ENCODE measurements at places on chromosomes 6 and 20.
A peak's percentile ranks its signal among the peaks of the same experiment; 100 is the strongest.

DNA sequence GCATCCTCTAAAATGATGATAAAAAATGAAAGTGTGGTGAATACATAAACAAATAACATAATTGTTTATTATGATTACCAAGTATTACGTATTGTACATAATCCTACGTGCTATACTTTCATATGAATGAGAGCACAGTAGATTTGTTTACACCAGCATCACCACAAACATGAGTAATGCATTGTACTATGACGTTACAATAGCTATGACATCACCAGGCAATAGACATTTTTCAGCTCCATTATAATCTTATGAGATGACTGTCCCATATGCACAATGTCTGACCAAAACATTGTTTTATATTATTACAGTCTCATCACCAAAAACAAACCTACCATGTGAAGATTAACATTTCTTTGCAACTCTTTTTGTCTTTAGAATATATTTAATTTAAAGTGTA, 225.7 kb upstream of the TENT5A start:
- no peak for DNase-seq

DNA sequence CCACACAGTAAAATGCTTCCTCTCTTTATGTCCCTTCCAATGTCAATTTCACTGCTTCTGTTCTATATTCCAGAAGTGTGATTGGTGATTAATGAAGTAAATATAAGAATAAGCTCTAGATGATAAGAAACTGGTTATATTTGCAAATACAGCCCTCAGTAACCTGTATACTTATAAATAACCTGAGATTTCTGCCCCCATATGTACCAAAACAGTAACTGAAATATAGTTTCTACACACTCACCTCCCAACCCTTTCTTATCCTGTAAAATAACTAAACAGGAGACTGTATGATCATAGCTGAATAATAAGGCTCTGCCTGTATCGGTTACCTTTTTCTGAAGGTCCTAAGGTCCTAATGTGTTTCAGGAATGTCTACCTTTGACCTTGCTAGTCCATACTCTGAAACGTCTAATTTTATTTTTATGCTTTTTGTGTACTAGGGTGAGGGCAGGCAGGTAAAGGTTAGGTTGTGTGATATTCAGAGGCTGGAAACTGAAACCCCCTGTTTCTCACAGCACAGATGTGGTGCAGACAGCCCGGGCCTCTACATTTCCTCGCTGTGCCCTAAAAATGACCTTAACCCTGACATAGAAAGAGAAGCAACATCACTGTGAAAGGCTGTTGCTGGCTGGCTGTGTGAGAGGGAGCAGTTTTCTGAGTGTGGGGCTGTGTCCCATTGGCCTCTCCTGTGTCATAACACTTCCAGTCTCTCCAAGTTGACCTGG, 378.8 kb downstream of the CENPW start:
- no peak for DNase-seq

DNA sequence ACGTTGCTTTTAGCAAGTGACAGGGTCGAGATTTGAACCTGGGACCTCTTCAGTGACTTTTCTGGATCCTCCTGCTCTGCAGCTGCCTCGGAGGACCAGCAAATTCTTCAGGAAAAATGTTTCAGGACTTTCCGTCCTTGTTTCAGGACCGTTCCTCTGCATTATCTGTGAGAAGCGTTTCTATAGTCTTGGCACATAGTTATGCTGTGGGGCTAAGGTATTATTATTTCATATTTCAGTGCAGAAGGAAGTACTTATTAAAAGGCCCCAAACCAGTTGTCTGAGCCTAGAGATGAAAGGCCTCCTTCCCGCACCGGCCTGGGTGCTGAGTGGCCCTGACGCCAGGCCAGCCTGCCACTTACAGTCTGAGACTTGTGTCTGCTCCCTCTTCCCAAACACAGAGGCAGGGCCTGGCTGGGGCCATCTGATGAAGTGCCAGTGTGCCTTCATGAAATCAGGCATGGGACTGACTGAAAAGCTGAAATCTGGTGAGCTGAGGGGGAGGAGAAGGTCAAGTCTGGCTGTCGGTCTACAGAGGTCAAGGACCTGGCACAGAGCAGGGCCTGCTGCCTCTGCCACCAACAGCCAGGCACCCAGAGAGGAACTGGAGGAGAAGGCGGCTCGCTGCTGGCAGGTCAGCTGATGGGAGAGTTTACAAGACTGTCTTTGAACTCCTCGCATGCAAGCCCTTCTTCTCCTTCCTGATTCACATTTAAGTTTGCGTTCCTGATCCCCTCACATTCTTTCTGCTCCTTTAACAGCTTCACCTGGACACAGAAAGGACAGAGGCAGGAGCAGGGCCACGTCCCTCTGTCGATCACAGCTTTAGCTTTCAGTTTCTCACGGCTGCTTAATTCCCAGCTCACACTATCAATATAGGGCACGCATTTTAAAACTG, 8.9 kb upstream of the QKI start:
- no peak for DNase-seq

- DNase-seq, result no peak
Measured at GRCh38 chr6:41658636-41659035, 20.4 kb downstream of the MDFI start.

DNA sequence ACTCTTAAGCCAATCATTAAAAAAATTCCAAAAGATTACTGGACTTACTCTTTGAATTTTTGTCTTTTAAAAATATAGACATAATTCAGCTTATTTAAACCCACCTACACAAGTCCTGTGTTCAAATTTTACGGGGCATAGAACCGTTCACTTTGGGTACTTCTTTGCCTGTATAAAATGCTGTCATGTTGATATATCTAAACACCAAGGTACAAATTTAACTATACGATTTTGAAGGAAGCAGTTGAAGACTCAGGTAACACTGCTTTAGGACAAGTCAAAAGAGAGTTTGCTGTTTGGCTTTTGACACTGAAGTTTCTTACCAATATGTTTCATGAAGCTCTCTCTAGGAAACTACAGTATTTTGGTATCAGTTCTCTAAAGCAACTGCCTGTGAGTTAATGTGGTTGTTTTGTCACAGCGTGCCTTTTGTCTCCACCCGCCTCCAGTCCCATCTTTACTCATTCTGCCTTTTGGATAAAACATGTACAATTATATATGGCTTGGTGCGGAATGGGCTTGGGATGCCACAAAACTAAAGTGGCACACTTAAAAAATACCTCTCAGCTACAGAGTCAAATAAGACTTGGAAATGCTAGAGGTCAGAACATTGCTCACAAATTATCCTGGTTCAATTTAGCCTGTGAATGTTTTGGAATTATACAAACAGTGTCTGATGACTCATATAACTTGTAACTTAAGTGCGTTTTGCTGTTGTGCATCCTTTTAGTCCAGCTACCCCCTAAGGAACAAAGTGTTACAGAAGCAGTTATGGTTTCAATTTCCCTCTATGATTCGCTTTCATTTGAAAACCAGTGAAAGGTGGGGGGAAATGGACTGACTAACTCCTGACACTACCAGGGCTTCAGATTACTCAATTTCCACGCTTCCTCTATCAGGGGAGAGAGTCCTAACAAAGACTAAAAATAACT, 38.7 kb downstream of the RGS17 start:
- DNase-seq, result no peak

GRCh38 chr6:116966675-116967576, 89.9 kb downstream of the RFX6 start:
- DNase-seq, result no peak

DNA sequence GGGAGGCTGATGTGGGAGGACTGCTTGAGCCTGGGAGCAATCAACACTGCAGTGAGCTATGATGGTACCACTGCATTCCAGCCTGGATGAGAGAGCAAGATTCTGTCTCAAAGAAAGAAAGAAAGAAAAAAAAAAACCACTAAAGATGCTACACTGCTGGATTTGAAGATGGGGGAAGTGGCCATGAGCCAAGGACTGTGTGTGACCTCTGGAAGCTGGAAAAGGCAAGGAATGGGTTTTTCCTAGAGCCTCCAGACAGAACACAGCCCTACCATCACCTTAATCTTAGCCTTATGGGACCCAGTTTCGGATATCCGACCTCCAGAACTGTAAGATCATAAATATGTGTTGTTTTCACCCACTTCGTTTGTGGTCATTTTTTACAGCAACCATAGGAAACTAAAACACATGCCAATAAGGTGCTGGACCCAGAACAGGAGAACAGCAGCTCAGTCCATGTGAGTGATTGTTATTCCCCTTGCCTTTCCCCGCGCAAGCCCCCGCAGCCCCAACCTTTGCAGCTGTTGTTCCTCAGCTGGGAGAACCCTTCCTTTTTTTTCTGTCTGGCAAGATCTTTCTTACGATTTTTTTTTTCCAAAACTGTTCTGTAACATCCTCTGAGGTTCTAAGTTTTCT, 11.1 kb upstream of the VAPB start:
- no peak for DNase-seq

DNA sequence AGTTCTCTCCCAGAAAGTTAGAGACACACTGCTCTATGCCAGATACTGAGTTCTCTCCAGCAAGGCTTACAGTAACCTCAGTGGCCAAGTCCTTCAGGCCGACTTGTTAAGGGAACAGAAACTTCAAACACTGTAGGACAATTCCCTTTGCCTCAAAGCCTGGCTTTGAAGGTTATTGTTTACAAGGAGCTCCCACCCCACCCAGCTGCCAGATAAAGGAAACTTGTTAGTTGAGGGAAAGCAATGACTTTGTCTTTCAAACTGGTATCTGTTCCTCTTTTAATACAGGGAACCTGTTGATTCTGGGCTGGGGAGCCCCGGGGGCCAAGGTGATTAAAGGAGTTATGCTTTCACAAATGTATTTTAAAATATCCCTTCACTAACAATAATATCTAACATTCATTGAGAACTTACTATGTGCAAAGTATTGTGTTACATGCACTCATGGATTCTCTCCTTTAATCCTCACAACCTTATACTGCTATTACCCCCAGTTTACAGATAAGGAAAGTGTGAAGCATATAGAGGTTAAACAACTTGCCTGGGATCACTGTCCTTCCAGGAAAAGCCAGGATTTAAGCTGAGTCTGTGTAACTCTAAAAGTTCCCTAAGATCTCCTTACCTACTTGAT, 27.6 kb upstream of the CDKN1A start:
- DNase-seq, result no peak

DNA sequence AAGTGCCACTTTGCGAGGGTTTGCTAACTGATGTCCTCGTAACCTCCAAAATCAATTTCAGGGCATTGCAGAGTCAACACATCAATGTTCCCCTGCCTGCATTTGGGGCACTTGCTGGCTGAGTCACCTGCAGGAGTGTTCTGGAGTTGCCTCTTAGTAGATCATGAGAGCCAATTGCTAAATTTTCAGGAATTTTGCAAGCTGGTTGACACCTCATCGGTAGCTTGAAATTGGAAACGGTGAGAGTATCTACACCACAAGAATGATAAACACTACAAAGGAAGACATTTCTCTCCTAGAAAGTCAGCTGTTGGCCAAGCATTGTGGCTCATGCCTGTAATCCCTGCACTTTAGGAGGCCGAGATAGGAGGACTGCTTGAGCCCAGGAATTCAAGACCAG, 10.8 kb upstream of the BFSP1 start:
- no peak for DNase-seq

DNA sequence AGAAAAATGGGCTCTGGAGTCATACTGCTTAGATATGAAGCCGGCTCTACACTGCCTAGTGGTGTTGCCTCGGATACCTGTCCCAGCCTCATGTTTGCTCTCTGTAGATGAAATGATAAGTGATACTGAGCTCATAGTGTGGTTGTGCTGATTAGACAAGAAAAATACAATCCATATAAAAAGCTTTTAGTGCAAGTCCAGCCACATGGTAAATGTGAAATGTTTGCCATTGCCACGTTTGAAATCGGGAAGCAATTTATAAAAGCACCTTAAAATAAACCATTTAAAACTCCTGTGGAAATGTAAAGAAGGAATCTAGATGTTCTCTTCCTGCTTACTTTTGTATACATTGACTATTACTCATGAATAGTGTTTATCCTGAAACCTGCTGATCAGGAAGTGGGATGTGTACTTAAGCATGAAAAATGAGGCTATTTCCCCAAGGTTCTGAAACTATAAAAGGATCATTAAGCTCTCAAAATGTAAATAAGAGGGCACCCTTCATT, 13.1 kb upstream of the PBOV1 start:
- DNase-seq, result no peak

- no peak for DNase-seq
Measured at GRCh38 chr6:35587167-35587566, 74.5 kb upstream of the TULP1 start.

- peak; percentile 30 for DNase-seq
Measured at GRCh38 chr6:37171201-37171969, 1.4 kb downstream of the PIM1 start.

- no peak for DNase-seq
Measured at GRCh38 chr20:24619212-24619611, 149.8 kb downstream of the SYNDIG1 start.

GRCh38 chr6:3267162-3267561, 8.4 kb downstream of the PSMG4 start:
- no peak for DNase-seq

DNA sequence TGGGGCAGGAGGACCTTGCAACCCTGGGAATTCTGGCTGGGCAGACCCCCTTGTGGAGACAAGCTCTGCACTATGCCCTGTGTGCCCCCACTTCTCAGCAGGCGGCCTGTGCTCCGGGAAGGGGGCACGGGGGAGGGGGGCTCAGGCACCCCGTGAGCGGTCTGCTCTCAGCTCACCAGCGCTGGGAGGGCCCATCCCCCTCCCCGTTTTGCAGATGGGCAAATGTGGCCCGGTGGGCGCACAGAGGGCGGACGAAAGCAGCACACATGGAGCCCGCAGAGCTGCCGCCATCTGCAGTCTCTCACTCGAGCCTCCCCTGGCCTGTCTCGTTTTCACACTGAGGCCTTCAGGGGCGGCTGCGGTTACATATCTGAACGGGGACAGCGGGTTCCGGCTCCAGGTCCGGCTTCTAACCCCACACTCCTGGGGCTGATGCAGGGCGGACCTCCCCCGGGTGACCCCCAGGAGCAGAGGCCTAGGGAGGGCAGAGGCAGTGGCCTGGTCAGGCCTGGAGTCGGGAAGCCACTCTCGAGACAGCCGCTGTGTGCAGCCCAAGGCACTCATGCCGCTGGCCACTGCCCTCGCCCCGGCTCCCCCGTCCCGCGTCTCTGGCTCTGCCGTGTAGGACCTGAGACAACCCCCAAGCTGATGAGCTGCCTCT, 13.9 kb downstream of the CHRNA4 start:
- no peak for DNase-seq

GRCh38 chr20:24418731-24419130, 50.7 kb upstream of the SYNDIG1 start:
- no peak for DNase-seq

- DNase-seq, result no peak
Measured at GRCh38 chr6:79246891-79247290, 12.4 kb upstream of the HMGN3 start.

GRCh38 chr20:15708984-15709598, 864.2 kb downstream of the KIF16B start:
- peak; percentile 3 for DNase-seq

- DNase-seq, result no peak
Measured at GRCh38 chr6:35605600-35605999, 83.1 kb downstream of the FKBP5 start.

GRCh38 chr20:407953-408842, at the start of gene RBCK1:
Gene RBCK1 (plus strand): TSS chr20:408299. CDS start chr20:408758, 459 bp downstream.
- peak; percentile 86 for DNase-seq

DNA sequence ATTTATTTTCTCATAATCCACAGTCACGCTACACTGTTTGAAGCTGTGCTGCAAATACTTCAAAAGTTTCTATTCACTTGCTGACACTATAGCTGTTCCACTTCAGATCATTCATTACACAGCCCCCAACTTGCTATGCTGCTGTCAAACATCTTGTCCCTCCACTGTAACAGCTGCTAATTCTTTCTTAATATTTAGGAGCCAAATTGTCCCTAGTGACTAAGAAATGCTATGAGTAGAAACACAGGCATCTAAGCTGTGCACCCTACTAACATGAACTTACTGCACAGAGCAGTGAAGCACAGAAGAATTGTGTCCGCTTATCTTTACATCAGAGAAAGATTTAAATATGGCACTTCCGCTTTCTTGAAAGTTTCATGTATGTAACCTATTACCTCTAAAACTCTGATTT, 91.3 kb downstream of the PDE10A start:
- DNase-seq, result no peak
